ENCODE measurements at places on chromosomes 2 and 18.

GRCh38 chr2:67904566-67904965 is 158.2 kb downstream of the C1D start:
- no peak for DNase-seq

GRCh38 chr18:23661735-23662308 is 889 bp downstream of the ANKRD29 start:
- DNase-seq, result no peak

DNA sequence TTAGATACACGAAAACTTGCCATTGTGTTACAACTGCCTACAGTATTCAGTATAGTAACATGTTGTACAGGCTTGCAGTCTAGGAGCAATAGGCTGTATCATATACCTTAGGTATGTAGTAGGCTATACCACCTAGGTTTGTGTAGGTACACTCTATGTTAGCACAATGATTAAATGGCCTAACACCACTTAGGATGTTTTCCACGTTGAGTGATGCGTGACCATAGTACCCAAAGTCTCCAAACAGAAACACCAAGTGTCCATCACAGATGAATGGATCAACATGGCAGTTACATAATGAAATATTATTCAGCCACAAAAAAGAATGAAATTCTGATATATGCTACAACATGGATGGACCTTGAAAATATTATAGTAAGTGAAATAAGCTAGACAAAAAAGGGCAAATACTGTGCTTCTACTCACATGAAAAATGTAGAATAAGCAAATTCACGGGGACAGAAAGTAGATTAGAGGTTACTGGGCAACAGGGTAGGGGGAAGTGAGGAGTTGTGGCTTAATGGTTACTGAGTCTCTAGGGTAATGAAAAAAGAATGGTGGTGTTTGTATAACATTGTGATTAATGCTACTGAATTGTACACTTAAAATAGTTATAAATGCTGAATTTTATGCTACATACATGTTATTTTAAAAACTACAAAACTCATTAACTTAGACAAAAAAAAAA is 62.6 kb downstream of the TMEM131 start:
- no peak for DNase-seq

DNA sequence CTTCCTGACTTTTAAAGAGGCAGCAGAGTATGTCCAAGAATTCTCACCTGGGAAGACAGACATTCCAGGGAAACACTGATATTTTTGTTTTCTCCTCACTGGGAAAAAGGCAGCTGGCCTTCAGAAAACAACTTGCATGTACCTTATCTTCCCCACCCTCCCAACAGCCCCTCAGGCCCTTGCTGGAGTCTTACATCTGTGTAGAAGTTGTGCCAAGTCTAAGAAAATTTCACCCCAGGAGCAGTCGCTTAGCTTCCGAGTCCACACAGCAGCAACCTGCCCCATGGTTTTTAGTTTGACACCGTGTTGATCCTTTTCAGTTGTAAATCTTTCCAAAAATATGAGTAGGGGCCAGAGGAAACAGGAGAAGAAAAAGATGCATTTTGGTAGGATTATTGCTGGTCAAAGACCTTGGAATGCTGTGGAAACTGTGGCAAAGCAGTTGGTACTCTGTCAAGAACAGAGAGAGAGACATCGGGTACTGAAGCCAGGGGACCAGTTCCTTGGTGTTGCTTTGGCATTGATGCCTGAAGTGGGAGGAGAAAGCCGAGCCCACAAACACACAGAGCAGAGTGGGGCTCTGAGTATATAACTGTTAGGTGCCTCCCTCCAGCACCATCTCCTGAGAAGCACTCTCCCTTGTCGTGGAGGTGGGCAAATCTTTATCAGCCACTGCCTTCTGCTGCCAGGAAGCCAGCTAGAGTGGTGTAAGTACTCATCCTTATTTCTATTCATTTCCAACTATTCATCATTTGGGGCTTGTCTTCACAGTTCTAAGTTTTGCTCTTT is at the start of gene SLC14A1:
SLC14A1 (plus strand) TSS at position 615 of the 789 bp plus-strand sequence. CDS start 6,140 bp downstream, outside the sequence.
- no peak for DNase-seq

DNA sequence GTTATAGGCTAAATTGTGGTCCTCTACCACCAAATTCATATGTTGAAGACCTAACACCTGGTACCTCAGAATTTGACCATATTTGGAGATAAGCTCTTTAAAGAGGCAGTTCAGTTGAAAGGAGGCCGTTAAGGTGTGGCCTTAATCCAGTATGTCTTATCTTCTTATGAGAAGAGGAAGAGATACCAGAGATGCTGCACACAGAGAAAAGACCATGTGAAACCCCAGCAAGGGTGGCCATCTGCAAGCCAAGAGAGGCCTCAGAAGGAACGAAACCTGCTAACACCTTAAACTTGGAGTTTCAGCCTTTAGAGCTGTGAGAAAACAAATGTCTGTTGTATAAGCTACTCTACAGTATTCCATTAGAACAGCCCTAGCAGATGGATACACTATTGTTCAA is 528.1 kb upstream of the DCC start:
- no peak for DNase-seq

GRCh38 chr2:165872101-165872791 is 78.2 kb upstream of the GALNT3 start:
- no peak for DNase-seq

DNA sequence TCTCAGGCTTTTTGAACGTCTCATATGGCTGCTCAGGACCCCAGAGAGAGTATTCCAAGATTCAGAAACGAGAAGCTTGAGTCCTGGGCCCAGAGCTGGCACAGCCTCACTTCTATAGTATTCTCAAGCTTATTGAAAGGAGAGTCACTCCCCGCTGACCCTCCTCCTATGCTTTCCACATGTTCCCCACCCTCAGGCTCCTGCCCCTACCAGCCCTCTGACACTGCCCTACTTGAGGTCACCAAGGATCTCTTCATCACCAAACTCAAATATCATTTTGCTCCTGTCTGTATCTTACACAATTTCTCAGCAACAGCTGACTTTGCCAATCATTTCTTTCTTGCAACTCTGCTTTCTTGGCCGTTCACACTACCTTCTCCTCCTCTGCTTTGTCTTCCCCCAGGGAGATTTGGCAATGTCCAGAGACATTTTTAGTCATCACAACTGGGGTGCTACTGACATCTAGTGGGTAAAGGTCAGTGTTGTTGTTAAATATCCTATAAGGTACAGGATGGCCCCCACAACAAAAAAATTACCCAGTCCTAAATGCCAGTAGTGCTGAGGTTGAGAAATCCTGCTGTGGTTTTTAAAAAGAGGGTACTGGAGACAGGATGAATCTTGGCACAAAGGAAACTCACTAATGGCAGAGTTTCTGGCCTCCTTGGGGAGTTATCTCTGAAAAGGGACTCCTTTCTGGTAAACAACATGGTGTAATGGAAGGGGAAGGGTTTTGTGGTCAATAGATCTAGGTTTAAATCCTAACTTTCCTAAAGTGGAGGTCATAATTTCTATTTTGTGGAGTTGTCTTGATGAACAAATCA is 26.9 kb upstream of the INSIG2 start:
- no peak for DNase-seq

GRCh38 chr18:44510390-44510789 is 170.3 kb upstream of the SETBP1 start:
- no peak for DNase-seq

DNA sequence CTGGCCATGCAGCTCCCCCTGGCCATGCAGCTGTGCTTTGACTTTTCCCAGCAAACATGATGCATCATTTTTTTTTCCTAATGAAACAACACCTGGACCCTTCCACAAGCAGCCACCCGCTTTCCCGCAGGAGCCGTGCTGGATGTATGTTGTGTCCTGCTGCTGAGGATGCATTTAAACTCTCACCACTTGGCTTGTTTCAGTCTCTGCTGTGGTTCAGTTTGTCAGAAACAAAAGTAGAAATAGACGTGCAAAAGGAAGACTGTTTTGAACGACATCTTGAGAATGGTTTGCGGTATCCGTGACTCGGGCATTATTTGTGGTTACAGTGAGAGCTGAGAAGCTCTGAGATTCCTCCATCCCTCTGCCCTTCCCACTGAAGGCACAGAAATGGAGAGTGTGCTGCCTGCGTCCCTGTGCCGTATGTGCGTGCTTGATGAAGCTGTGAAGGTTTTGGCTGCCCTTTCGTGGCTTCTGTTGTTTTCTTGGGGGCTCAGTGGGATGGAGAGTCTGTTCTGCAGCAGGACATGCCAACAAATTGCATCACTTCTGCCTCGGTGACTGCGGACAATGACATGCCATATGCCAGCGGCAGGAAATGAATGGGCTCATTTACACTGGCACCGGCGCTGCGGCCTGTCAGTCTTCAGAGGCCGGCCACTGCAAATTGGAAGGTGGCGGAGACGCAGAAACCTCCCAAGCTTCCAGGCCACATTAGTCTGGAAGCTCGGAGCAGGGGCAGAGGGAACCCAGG is 417.7 kb upstream of the SALL3 start:
- no peak for DNase-seq

DNA sequence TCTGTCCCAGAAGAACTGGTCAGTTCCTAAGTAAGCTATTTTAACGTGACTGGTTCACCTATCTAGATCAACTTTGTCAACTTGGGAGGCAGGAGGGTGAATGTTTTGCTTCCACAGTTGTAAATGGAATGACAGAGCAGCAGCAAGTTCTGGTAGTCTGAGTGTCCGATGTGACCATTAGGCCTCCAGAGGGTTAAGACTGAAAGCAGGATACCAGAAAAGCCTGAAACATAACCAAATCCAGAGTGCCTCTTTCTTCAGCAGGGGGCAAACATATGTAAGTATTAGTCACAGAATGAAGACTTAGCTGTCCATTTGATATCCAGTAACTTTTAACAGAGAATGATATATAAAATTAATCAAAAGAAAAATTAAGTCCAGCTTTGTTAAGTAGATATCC is 9.2 kb downstream of the HOXD3 start:
- no peak for DNase-seq

GRCh38 chr2:175203621-175204496 is 22.3 kb upstream of the ATP5MC3 start:
- DNase-seq, result peak; percentile 34

- DNase-seq, result no peak
These were observed 95.5 kb downstream of the PTGR3 start for GRCh38 chr18:75113455-75113854.

DNA sequence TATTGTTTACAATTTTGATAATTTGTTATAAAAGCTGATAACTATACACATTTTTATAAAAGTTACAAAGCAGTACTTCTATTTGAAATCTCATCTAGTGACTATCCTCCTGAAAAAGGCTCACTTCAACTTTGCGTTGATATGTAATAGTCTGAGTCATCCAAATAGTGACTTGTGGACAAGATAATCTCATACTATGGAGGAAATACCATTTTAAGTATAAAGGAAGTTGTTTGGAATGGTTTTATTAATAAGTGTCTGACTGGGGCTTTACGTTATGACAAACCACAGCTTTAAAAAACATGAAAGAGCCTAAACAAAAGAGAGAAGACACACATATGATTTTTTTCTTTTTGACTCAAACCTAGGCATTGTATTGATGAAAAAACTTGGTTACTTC is 272.3 kb upstream of the COL3A1 start:
- no peak for DNase-seq

DNA sequence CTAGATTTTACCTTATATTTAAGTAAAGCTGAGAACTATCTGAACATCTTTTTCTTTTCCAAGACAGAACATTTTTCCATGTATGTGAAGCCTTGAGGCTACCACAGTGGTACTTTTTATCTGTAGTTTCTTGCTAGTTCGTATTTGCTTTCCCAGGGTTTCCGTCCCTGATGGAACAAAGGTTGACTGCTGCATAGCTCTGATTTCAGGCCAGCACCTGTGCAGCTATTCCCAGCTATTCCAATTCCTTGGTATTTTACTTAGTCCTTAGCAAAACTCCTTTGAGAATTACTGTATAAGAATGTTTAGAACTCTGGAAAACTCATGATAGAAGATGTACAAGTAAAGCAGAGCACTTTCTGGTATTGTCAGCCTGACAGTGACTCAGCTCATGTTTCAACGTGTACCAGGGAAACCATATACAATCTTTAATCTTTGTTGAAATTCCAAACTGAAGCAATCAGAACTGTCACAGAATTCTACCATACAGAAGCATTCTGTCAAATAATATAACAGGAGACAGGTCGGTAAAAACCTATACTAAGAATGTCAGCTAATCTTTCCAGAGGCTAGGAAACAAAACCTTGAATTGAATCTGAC is 162.2 kb downstream of the PKP4 start:
- no peak for DNase-seq

- no peak for DNase-seq
These were observed 435.7 kb downstream of the ZEB2 start for GRCh38 chr2:144084114-144084661.

DNA sequence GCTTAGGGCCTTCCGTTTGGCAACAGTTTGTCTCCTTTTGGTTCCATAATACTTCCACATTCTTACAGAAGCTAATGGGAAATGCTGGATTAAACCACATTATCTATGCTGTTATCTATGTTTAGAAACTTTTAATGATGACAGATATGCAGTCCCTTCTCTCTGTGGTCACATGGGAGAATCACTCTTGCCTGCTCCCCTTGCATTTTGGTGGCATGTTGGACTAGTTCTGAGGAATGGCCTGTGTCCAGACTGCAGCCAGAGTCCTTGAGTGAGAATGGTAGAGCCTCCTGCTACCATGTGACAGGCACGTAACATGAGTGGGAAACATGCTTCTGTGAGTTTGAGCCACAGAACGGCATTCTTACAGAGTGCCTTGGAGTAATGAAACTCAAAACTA is 19.2 kb downstream of the SPTBN1 start:
- DNase-seq, result no peak

DNA sequence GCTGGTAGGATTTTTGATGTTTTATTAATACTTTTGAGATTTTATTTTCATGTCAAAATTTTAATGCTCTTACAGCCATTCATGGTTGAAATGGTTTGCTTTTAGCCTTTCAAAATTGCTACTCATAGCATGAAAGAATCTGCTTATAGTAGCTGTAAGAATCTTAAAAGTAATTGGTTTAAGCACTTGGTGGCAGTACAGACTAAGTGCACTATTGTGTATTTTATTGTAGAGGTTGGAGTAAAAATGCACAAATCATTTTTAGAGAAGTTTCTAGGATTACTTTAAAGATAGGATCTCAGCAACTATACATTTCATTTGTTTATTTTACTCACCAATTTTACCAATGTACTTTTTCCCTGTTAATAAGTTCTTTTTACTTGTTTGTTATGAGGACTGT is 205.8 kb downstream of the SPAG16 start:
- DNase-seq, result no peak

GRCh38 chr18:6659963-6660725 is 69.4 kb upstream of the ARHGAP28 start:
- DNase-seq, result no peak

DNA sequence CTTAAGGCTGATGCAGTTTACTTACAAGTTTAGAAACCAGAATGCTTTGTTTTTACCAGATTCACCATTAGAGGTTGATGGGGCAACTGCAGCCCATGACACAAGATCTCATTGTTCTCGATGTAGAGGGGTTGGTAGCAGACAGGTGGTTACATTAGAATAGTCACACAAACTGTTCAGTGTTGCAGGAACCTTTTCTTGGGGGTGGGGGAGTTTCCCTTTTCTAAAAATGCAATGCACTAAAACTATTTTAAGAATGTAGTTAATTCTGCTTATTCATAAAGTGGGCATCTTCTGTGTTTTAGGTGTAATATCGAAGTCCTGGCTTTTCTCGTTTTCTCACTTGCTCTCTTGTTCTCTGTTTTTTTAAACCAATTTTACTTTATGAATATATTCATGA is 99.4 kb upstream of the IL1R2 start:
- DNase-seq, result no peak

Measured in stimulated activated CD4-positive, alpha-beta T cell treated with anti-CD3 and anti-CD28 coated beads, Interleukin-4, amount 100 ng/mL, for 1 hour (primary cell).